RPMI7951 (cell line): ENCODE measurements at places on chromosomes 3 and 15. TPM values are rescaled to one million over a fixed set of nuclear protein-coding genes. Genes with fewer than 3 reads are reported as not detected.

- DNase-seq = peak; percentile 47
These were observed 51.6 kb upstream of the CMTM7 start for GRCh38 chr3:32340039-32340438.

DNA sequence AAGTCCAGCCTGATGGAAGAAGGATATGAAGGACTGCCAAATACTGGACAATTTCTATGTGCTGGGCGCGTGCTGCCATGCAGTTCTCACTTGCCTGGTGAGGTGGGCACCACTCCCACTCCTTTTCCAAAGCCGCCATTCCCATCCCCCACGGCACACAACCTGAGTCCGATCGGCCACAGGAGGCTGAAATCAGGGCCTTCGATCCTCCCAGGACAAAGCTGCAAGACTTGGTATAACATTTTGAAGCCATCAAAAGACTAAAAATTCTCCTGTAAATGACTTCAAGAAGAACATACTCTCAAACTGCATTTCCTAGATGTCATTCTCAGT is 3.1 kb upstream of the MAP6D1 start:
- DNase-seq = no peak

GRCh38 chr15:62618846-62619504 is 423.6 kb upstream of the TPM1 start:
- DNase-seq = no peak

The TXNRD3 gene
- total RNA-seq = 6.0 and 7.8 TPM in 2 replicates

The ATP6V1A gene
- total RNA-seq = 65.1 and 75.0 TPM in 2 replicates
